ENCODE measurements at places on chromosomes 3 and 15.
A peak's percentile ranks its signal among the peaks of the same experiment; 100 is the strongest.

- no peak overlapping the region for H3K4me3 ChIP-seq
- no peaks in the 10 kb centered on the region for H3K36me3 ChIP-seq
- H3K27ac ChIP-seq, result no peak overlapping the region
- no peak for DNase-seq
These were observed 24.3 kb upstream of the ATP8B4 start for GRCh38 chr15:50143255-50143860.

GRCh38 chr3:45776611-45777010 lies 19.7 kb downstream of the SLC6A20 start:
- no peak overlapping the region for H3K27ac ChIP-seq
- no peaks in the 10 kb centered on the region for H3K27me3 ChIP-seq
- H3K36me3 ChIP-seq, result no peaks in the 10 kb centered on the region
- no peak overlapping the region for H3K4me3 ChIP-seq

DNA sequence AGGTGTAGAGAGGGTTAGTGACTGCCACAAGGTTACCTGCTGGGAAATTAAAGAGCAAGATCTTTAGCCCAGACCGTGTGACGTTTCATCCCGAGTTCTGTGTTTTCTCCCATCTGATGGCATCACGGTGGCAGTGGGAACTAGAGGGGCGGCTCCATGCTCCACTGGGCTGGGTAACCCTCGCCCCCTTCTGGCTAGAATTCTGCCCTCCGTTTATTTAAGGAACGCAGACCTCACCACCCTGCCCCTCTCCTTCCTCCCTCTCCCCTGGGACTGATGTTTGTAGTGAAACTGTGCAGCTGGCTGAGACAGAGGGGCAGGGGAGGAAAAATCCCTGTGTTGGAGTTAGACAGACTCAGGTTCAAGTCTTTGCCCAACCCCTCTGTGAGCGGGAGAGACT lies 65.6 kb downstream of the ITGA11 start:
- no peak overlapping the region for H3K27ac ChIP-seq
- no peaks in the 10 kb centered on the region for H3K27me3 ChIP-seq
- no peaks in the 10 kb centered on the region for H3K36me3 ChIP-seq
- no peak for DNase-seq
- H3K4me3 ChIP-seq, result no peak overlapping the region

DNA sequence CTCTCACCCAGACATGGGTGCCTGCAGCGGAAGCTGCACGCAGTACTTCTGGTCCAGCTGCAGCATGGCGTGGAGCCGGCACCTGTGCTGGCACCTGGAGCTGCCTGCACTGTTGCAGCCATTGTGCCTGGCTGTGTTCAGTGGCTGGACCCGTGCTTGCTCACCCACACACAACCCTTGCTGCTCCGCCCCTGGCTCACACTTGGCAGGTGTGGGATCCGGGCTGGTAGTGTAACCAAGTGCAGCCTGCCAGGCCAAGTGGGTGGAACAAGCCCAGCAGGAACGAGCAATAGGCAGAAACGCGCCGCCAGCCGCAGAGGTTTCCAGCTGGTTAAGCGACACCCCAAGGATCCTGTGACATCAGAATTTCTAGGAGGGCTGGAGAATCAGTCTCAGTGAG lies 11.2 kb upstream of the SCAPER start:
- no peak for DNase-seq
- H3K27ac ChIP-seq, result no peak overlapping the region
- no peak overlapping the region for H3K4me3 ChIP-seq
- H3K36me3 ChIP-seq, result no peaks in the 10 kb centered on the region
- H3K4me1 ChIP-seq, result no peaks in the 10 kb centered on the region

GRCh38 chr3:908839-909238 lies 184.0 kb upstream of the CNTN6 start:
- H3K27me3 ChIP-seq, result no peaks in the 10 kb centered on the region
- no peaks in the 10 kb centered on the region for H3K36me3 ChIP-seq
- no peaks in the 10 kb centered on the region for H3K4me1 ChIP-seq
- no peak for DNase-seq
- H3K27ac ChIP-seq, result no peak overlapping the region

GRCh38 chr3:54663501-54664011 lies 264.3 kb downstream of the LRTM1 start:
- DNase-seq, result no peak
- H3K27me3 ChIP-seq, result no peaks in the 10 kb centered on the region
- H3K36me3 ChIP-seq, result no peaks in the 10 kb centered on the region
- no peak overlapping the region for H3K4me3 ChIP-seq
- no peak overlapping the region for H3K27ac ChIP-seq

DNA sequence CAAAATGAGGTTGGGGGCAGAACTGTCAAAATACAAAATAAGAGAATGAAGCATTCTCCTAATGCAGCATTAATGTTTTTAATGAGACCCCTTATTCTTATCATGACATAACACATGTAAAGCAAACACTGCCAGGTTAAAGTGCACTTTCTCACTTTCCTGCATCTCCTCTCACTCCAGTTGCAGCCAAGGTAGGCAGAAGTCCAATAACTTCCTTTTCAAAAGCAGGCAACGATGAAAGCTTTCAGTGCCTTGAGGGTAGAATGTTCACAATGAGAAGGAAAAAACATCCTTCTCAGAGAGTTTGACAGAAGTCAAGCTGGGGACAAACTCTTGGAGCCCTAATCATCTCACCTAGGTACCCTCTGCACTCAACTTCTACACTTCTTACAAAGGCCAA lies 59.5 kb downstream of the FAIM start:
- no peak for DNase-seq
- H3K36me3 ChIP-seq, result no peaks in the 10 kb centered on the region
- no peak overlapping the region for H3K27ac ChIP-seq
- no peak overlapping the region for H3K4me3 ChIP-seq

- no peaks in the 10 kb centered on the region for H3K4me1 ChIP-seq
- no peak for DNase-seq
- peaks cover 42% of the 10 kb centered on the region for H3K36me3 ChIP-seq
- H3K27ac ChIP-seq, result no peak overlapping the region
- H3K27me3 ChIP-seq, result no peaks in the 10 kb centered on the region
These were observed 31.7 kb downstream of the TSPAN3 start for GRCh38 chr15:77039217-77039533.

DNA sequence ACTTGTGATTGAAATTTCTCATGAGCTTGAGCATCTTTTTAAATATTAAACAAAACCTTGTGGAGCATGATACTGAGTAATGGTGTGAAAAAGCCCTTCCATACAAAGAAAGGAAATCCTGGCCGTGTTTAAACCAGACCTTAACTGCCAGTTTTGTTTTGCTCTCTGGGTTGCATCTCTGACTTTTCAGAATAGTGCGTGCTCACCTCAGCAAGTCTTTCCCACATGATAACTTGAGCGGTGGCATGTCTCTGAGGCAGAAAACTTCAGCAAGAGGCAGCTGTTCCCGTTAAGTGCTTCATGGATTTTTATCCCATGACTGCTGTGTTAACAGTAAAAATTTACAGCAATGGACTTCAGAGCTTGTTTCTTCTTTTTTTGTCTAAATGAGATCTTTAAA lies 393.3 kb downstream of the FEZF2 start:
- no peak overlapping the region for H3K27ac ChIP-seq
- no peaks in the 10 kb centered on the region for H3K36me3 ChIP-seq
- no peak for DNase-seq
- H3K27me3 ChIP-seq, result no peaks in the 10 kb centered on the region
- no peak overlapping the region for H3K4me3 ChIP-seq
- H3K4me1 ChIP-seq, result no peaks in the 10 kb centered on the region

DNA sequence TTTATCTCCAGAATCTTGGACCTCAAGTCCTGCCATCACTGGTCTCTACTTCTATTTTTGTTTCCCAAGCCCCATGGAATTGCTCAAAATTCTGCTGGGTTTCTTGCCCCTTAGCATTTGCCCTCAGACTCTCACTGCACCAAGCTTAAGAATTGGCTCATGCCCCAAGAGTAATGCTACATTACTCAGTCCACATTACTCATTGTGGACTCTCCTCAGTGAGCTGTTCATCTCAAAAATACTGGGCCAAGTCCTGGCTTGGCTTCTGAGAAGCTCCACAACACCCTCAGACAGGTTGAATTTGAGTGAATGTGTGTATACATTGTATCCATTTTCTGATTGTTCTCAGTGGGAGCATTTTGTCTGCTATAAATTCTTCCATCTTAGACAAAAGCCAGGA lies 364.4 kb upstream of the ARHGEF26 start:
- H3K36me3 ChIP-seq, result no peaks in the 10 kb centered on the region
- H3K27ac ChIP-seq, result no peak overlapping the region
- no peak for DNase-seq
- no peaks in the 10 kb centered on the region for H3K27me3 ChIP-seq
- H3K4me1 ChIP-seq, result peaks cover 7% of the 10 kb centered on the region

- peaks cover 26% of the 10 kb centered on the region for H3K27me3 ChIP-seq
- H3K36me3 ChIP-seq, result no peaks in the 10 kb centered on the region
- H3K27ac ChIP-seq, result peak overlapping the region; percentile 56
- DNase-seq, result no peak
- H3K4me3 ChIP-seq, result peak overlapping the region; percentile 51
These were observed 2.4 kb downstream of the CYP11A1 start for GRCh38 chr15:74364936-74365597.

DNA sequence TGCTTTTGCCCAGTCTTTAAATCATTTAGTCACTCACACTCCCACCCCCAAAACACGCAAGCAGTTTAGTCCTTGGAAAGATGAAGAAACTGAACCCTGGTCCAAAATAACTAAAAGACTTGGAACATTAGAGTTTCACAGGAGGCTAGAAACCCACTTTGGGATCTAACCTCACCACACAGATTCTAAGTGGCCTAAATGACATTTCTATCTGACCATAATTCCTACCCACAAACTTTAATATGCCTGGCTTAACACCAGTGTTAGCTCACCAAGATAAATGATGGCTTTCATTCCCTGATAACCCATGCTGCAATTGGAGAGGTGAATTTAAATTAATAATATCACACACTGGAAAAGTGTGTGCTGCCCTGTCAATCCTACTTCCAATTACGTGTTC lies 295.3 kb upstream of the UBE2E2 start:
- no peaks in the 10 kb centered on the region for H3K36me3 ChIP-seq

GRCh38 chr3:49620728-49621127 lies 53.4 kb upstream of the APEH start:
- H3K27ac ChIP-seq, result no peak overlapping the region
- DNase-seq, result no peak
- H3K36me3 ChIP-seq, result no peaks in the 10 kb centered on the region
- no peaks in the 10 kb centered on the region for H3K27me3 ChIP-seq

DNA sequence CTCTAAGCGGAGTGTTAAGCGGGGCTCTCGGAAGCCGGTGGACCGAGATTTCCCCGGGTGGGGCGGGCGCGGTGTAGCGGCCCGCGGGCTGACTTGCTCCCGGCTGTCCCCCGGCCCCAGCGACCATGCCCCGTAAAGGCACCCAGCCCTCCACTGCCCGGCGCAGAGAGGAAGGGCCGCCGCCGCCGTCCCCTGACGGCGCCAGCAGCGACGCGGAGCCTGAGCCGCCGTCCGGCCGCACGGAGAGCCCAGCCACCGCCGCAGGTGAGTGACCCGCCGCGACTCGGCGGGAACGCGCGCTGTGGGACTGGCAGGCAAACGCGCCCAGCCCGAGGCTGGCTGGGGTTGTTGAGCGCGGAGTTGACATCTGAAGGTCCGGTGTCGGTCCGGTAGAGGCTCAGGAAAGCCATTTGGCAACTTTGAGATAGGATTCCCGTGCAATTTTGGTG lies 1.3 kb downstream of the SMC4 start:
- peak overlapping the region; percentile 77 for H3K4me3 ChIP-seq
- no peaks in the 10 kb centered on the region for H3K36me3 ChIP-seq
- peaks cover 63% of the 10 kb centered on the region for H3K4me1 ChIP-seq
- peak overlapping the region; percentile 88 for H3K27ac ChIP-seq
- no peaks in the 10 kb centered on the region for H3K27me3 ChIP-seq
- no peak for DNase-seq

DNA sequence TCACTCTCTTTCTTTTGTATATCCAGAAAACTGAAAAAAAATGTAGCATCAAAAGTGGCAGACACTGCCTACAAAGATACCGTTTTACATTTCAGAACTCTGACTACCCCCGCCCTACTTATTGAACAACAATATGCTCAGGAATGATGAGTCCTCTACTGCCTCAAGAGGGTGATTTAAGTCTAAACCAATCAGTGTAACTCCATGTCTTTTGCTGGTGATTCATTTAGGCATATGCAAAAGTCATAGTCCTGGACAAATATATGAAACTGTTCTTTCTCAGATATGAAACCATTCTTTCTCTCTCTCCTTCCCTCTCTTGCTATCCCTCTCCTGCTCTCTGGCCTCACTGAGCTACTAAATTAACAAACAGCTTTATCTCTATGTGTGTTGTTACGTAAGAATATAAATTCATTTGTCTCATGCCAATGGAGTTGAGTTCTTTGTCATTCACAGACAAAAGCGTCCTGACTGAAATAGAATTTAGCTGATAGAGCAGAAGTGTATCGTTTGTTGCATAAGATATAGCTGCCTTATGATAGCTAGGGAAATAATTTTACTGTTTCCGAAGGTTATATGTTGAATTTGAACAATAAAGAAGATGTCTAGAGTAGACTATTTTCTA lies 133.7 kb upstream of the OSTN start:
- no peak for DNase-seq
- H3K27ac ChIP-seq, result no peak overlapping the region
- no peaks in the 10 kb centered on the region for H3K27me3 ChIP-seq
- no peaks in the 10 kb centered on the region for H3K36me3 ChIP-seq
- no peak overlapping the region for H3K4me3 ChIP-seq
